Esophagus mucosa (tissue), 1 donor: ENCODE measurements at places on chromosomes 2 and 18.
A peak's percentile ranks its signal among the peaks of the same experiment; 100 is the strongest.

DNA sequence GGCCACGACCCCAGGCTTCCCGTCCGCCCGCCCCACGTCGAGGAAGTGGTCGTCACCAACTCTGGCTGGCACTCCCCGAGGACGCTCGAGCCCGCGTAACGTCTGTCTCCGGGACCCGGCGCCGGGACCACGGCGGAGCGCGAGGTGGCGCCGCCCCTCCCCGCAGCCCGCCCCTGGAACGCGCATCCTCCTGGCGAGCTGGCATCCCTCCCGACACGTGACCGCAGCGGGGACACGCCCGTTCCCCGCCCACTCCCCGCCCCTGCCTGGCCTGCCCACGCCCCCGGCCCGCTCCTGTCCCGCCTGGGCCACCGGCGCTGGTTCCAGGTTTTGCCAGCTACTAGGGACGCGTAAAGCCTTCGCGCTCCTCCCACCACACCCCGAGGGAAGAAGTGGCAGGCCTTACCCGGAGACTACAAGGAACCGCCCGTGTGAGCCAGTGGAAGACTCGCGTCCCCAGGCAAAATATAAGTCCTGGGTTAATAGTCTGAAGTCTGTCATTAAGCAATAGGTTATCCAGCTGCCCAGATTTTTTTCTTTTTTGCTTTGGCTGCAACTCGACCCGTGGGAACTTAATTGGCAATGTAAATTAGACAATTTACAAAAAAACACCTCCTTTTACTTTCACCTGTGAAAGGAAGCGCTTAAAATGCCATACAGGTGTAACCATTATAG lies at the start of gene OSBPL1A:
OSBPL1A (minus strand) TSS at position 131 of the 675 bp plus-strand sequence. CDS start 20,291 bp downstream, outside the sequence.
- ATAC-seq: peak; percentile 99

DNA sequence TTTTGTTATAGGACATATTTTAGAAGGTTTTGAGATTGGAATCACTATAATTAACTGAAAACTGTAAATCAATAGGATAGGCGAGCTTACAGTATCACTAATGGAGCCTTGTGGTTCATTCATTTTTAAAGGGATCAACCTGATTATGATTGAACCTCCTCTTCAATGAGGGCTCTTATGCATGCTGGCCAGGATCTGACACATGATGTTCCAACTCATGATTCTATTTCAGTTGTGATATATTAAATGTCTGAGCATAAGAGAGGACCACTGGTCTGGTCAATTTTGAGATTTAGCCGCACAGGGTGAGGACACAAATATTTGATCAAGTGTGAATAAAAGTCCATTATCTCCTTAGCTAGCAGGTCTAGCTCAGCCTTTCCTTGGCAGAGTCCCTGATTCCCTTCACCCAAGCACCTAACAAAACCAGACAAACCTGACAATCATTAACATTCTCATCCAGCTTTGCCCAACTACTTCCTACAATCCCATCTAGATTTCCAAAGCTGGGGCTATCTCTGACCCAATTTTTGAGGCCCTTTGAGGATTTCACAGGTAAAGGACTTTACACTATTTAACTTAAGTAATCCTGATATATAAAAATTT lies 6.9 kb upstream of the MAP4K4 start:
- ATAC-seq: no peak

- no peak for ATAC-seq
Observed at GRCh38 chr2:10581990-10582389, 107.8 kb downstream of the NOL10 start.

DNA sequence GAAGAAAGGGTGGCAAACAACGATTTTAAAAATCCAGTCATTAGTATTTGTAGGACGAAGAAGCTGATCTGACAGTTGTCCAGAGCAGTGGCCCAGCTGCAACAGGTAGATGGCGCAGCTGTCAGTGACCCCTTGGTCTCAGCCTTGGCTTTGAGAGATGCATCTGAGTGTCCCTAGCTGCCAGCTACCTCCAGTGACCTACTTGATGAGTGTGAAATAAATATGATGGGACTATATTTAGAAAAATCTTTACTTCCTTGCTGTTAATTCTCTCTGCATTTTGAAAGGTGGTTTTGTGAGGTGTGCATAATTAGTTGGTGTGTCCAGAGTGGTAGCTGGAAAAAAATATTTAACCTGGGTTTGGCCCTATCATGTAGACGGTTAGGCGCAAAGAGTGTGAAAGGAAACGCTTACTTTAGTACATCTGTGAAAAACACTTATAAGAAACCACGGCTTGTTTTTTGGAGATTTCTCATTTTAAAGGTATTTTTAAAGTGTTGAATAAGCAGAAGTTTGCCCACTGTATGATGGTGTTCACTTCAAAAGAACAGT lies 963 bp downstream of the INPP1 start:
- peak; percentile 56 for ATAC-seq

DNA sequence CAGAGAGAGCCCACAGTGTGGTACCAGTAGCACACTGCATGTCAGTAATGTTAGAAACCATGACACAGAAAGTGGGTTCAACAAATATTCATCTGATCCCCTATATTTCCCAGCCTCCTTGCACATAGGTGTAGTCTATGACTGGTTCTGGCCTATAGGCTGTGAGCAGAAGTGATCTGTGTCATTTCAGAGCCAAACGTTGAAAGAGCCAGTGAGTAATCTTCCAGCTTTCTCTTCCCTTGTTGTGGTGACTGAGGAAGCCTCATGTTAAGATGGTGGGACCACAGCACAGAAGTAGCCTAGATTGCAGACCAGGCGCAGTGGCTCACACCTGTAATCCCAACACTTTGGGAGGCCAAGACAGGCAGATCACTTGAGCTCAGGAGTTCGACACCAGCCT lies 4.1 kb downstream of the TMEM237 start:
- ATAC-seq: no peak

GRCh38 chr2:142769761-142770160 lies 107.7 kb upstream of the KYNU start:
- ATAC-seq: no peak

GRCh38 chr2:208280234-208280633 lies 14.2 kb downstream of the PIKFYVE start:
- no peak for ATAC-seq

- peak; percentile 49 for ATAC-seq
Observed at GRCh38 chr18:57077786-57078552, 68.9 kb upstream of the BOD1L2 start.

DNA sequence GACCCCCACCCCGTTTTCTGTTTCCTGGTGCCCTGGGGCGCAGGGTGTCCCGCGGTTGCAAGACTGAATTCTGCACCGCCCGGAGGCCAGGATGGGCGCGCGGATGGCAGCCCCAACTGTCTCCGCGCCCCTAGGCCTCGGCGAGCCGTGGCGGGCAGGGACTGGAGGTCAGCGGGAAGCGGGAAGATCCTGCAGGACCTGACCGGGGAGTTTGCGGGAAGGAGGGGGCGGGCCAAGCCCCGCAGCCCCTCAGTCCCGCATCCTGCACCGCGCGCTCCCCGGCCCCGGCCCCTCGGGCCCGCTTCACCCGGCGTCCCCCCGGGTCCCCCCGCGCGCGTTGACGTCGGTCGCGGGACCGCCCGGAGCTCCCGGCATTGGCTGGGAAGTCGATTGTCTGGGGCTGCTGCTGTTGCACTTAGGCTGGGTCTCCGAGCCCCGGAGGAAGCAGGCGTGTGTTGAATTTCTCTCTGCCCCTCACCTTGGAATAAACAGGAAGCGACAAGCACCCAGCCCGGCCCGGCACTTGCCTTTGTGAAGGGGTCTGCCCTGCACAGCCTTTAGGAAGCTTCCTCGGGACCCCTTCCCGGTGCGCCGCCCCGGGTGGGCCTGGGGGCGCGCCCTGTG lies at the start of gene LDLRAD4:
LDLRAD4 (plus strand) TSS at position 393 of the 624 bp plus-strand sequence.
- peak; percentile 7 for ATAC-seq

DNA sequence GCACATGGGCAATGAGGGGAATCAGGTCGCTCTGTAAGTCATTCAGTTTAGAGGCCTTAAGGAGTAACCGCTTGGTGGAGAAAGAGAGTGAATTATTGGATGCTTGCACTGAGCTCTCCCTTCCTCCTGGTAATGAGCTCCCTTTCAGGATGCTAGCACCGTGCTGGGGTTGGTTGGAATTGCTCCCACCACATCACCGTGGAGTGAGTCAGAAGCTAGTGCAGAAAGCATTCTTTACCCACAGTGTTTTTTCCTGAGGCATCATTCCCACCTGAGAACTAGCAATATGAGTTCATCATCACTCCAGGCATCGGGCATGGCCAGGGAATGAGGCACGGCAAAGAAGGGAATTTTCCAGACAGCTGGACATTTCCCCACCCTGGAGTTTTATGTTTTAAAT lies 57.6 kb downstream of the ITGB6 start:
- ATAC-seq: no peak

GRCh38 chr18:66495844-66496243 lies 108.0 kb downstream of the CDH19 start:
- no peak for ATAC-seq

DNA sequence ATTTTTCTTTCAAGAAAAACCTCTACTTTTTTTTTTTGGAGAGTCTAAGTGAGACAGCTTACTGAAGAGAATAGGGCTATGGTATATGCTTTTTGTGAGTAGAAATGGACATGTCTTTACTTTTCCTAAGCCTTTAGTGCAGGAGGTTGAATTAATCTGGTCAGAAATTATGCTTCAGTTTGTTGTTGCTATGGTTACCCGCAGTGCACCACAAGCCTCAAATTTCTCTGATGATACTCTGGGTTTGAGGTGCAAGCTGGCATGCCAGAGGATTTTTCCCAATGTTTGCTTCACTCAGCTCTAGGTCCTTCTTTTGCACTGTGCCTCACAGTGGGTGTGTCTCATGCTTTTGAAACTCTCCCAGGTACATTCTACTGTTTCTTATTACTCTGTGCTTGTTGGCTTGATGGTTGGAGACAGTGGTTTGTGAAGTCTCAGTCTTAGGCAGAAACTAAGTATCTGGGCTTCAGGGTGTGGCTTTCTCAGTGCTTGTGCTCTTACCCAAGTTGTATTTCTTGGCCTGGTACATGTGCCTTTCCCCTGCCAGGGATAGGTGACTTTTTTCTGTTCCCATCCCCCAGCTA lies 278.3 kb downstream of the RBM43 start:
- ATAC-seq: peak; percentile 38

- no peak for ATAC-seq
Observed at GRCh38 chr2:220628252-220628651, 943.9 kb downstream of the EPHA4 start.

DNA sequence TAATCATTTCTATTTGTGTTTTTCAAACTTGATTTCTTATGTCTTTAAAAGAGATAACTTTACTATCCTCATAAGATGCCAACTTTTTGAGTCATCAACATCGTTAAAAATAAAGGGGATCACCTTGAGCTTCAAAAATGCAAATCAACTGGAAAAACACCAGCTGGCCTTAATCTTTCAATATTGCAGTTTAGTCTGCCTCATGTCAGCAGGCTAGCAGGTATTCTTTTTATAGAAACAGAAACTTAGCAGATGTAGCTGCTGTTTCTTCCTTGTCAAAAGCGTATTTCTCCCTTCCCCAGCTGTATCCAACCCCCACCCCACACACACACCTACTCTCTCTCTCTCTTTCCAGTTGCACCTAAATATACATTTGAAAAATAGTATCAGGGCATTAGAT lies 154.1 kb upstream of the ZNF804A start:
- no peak for ATAC-seq

- no peak for ATAC-seq
Observed at GRCh38 chr2:108297436-108298141, 8.9 kb downstream of the SULT1C2 start.

DNA sequence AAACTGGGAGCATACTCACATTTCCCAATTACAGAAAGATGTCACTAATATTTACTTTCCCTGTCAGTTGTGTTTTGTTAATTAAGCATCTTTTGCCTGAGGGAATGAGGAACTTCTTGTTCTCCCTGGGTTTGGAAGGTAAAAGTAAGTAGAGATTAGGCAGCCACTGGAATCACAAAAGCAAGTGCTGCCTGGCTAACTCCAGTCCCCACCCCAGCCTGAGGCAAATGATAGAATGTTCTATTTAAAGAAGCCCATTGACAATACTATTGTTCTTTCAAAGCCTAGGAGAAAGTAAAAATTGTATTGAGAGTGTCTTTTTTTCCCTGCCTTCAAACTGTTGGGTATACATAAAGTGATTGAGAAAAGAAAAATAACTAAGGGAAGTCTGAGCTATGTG lies 93.8 kb downstream of the MBD2 start:
- peak; percentile 23 for ATAC-seq

DNA sequence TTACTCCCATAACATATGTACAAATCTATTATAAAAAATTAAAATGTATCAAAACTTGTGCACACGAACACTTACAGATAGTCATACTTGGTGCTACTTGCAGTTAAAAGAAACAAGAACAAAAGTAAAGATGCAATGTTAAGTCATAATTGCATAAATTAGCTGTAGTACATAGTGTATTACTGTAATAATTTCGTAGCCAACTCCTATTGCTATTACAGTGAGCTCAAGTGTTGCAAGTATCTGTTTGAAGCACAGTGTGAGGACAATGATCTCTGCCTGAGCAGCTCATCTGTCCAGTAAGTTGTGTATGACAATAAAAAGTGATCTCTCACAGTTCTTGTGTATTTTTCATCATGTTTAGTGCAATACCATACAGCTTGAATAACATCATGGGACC lies 7.5 kb upstream of the SERPINB13 start:
- ATAC-seq: no peak

GRCh38 chr18:8516371-8517250 lies 92.6 kb upstream of the RAB12 start:
- peak; percentile 66 for ATAC-seq

- no peak for ATAC-seq
Observed at GRCh38 chr2:86420913-86421312, 20.3 kb upstream of the KDM3A start.

DNA sequence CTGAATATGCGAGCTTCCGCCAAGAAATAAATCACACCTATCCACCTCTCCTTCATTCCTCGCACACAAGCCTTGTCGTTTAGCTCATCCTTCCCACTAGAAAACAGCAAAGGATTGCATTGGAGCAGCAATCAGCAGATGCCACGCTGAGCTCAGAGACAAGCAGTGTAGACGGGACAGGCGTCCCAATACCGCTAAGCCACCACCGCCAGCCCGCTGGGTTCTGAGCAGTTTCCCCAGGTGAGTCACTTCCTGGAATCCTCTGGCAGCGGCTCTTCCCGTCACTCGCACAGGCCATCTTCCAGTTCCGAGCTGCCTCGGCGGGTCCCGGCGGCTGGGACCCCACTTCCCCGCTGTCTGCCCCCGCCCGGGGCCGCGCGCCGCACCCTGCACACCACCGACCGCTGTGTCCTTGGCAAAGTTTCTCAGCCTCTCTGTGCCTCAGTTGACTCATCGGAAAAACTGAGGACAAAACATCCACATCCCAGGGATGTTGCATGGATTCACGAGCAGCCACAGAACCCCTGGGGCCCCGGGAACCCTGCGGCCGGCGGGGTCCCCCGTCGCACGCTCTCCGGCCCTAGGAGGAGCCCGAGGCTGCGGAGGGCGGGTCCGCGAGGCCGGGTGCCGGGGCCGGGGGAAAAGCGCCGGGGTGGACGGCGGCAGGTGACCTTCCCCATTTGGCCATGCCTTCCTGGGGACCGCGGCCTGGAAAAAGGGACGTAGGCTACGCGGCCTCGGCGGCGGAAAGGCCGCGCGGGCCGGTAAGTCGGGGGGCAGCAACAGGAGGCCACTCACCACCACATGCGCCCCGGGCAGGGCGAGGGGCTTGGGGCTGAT lies 573 bp downstream of the KDSR start:
- ATAC-seq: peak; percentile 72
